Stimulated activated CD4-positive, alpha-beta T cell treated with anti-CD3 and anti-CD28 coated beads, Interleukin-12 subunit alpha, Interleukin-12 subunit beta, amount 100 ng/mL, for 24 hours (primary cell): ENCODE measurements at places on chromosomes 1 and 21.

- no peak for DNase-seq
Observed at GRCh38 chr1:182888736-182889531, 49.8 kb downstream of the DHX9 start.

DNA sequence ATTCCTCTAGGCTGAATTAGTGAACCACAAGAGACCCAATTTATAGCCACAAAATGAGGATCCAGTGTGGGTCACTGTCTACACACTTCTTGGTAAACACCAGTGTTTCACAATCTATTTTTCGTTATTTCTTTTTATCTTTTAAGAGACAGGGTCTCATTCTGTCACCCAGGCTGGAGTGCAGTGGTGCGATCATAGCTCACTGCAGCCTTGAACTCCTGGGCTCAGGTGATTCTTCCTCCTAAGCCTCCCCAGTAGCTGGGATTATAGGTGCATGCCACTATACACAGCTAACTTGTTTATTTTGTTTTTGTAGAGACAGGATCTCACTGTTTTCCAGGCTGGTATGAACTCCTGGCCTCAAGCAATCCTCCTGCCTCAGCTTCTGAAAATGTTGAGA is 29.3 kb upstream of the SLC45A3 start:
- no peak for DNase-seq

GRCh38 chr1:117565745-117566455 is 39.9 kb upstream of the TENT5C start:
- DNase-seq: no peak

GRCh38 chr1:184395370-184395769 is 8.5 kb downstream of the C1orf21 start:
- DNase-seq: no peak

DNA sequence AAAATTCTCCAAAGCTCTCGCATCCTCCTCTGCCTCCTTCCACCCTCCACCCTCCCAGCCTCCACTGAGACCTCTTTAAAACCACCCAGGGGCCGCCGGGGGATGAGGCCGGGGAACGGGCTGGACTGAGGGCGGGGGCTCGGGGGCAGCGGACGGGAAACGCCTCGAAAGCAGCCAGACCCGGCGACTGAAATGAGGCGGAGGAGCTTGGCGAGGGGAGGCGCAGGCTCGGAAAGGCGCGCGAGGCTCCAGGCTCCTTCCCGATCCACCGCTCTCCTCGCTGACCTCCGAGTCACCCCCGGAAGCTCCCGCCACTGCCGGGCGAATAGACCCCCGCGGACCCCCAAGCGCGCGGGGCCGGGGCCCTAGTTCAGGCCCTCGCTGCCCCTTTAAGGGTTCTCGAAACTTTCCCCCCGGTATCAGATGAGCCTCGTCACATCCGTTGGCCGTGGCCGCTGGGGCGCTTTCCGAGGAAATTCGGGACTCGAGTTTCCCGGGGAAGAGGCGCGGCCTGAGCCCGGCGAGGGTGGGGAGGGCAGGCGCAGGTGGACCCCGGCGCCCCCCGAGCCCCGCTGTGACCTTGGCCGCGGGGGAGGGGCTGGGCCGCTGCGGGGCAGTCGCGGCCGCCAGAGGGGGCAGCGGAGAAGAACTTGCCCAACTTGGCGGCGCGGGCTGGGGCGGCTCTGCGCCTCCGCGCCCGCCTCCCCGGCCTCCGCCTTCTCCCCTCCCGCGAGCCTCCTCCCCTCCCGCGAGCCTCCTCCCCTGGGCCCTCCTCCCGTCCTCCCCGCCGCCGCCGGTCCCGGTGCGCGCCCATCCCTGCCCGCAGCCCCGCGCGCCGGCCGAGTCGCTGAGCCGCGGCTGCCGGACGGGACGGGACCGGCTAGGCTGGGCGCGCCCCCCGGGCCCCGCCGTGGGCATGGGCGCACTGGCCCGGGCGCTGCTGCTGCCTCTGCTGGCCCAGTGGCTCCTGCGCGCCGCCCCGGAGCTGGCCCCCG is at the start of gene BACE2:
TSS of gene BACE2 (plus strand) at position 813 of the 995 bp plus-strand sequence. CDS start at position 917, 104 bp downstream.
- DNase-seq: peak; percentile 35

DNA sequence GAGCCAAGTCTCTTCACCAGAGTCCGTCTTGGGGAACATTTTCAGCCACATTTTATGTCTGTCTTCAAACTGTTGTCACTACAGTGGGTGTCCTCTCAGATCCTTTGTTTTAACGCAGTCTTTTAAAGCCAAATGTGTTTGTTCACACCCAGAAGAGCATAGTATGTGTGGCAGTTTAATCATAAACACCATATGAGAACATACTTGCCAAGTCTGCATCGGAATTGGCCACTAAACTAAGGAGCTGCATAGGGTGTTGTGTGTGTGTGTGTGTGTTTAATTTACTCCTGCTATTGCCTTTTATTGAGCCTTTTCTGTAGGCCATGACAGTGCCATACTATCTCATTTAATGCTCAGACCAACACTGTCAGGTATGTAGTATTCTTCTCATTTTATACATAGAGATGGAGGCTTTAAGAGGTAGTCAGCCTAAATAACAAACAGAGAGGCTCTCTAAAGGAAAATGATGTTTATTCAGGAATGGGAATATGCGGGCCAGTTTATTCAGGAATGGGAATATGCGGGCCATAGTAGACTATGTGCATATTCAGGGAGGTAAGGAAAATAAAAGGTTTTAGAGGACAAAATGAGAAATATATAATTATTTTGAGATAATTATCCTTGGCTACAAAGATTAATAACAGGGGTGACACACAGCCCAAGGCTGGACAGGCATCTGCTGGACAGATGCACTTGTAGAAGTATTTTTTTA is 67.9 kb upstream of the L1TD1 start:
- no peak for DNase-seq

GRCh38 chr1:22114083-22115012 is 28.5 kb downstream of the WNT4 start:
- DNase-seq: no peak
